CD4-positive, alpha-beta T cell (primary cell): ENCODE measurements at places on chromosomes 5 and 9.

- H3K27me3 ChIP-seq = no peaks in the 10 kb centered on the region
- H3K4me1 ChIP-seq = no peaks in the 10 kb centered on the region
- no peak for DNase-seq
- H3K36me3 ChIP-seq = no peaks in the 10 kb centered on the region
- H3K27ac ChIP-seq = no peak overlapping the region
Observed at GRCh38 chr5:79955356-79955895, 35.6 kb downstream of the MTX3 start.

DNA sequence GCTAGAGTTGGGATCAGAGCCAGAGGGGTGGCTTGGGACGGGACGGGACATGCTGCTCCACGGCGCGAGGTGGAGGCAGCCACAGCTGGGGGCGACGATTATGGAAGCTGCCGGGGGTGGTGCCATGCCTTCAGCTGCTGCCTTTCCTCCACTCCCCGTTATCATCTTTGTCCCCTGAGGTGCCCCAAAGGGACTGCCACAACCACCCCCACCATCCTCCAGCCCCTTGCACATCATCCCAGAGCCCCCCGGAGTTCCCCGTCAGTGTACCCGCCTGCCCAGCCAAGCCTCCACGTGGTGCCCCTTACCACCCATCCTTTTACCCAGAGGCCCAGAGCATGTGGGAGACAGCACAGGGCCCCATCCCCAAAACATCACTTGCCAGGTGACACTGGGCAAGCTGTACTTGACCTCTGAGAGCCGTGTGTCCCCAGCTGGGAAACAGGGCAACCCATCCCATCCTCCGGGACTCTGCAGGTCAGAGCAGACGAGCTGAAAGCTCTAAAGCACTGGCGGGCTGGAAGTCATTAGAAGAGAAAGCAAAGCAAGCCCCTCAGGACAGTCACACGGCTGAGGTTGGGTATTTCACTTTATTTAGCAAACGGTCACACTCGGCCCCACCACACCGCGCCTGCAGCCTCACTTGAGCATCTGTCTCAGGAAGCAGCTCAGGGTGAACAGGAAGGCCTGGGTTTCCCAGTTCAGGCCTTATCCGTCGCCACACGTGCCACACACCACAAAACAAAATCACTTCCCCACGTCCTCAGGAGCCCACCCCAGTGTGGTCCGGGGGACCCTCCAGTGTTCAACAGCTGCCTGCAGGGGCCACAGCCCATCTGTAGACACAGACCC, 19.5 kb upstream of the MXD3 start:
- peaks cover 67% of the 10 kb centered on the region for H3K36me3 ChIP-seq
- no peaks in the 10 kb centered on the region for H3K27me3 ChIP-seq
- no peak for DNase-seq

GRCh38 chr5:60856066-60856465, 12.0 kb upstream of the ELOVL7 start:
- H3K27ac ChIP-seq = no peak overlapping the region
- H3K4me3 ChIP-seq = no peak overlapping the region
- DNase-seq = no peak

DNA sequence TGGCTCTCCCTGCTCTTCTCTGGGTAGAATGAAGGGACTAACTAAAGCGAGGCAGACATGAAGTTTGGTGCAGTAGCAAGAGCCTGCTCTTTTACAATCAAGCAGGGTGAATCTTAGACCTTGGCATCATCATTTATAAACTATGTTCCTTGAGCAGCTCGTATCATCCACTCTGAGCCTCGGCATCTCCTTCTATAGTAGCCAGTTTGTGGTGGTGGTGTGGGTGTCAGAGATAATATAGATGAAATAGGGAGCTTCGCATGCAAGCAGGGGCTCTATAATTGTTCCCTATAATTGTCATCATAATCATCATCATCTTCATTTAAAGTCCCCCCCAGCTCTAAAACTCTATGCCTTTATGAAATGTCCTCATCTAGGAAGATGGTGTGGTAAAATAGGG, 72.5 kb upstream of the SAP30L start:
- no peak overlapping the region for H3K27ac ChIP-seq
- H3K4me3 ChIP-seq = no peak overlapping the region
- no peak for DNase-seq
- no peaks in the 10 kb centered on the region for H3K4me1 ChIP-seq

- peaks cover 21% of the 10 kb centered on the region for H3K4me1 ChIP-seq
- DNase-seq = no peak
- H3K27me3 ChIP-seq = no peaks in the 10 kb centered on the region
- H3K36me3 ChIP-seq = no peaks in the 10 kb centered on the region
- no peak overlapping the region for H3K4me3 ChIP-seq
- peak overlapping the region; percentile 10 for H3K27ac ChIP-seq
Observed at GRCh38 chr5:55021410-55021809, 2.6 kb upstream of the GZMK start.

- no peaks in the 10 kb centered on the region for H3K27me3 ChIP-seq
- no peak overlapping the region for H3K27ac ChIP-seq
Observed at GRCh38 chr5:109558364-109558763, 131.4 kb upstream of the MAN2A1 start.

GRCh38 chr5:1543398-1544293, 19.9 kb upstream of the LPCAT1 start:
- no peaks in the 10 kb centered on the region for H3K27me3 ChIP-seq
- H3K36me3 ChIP-seq = no peaks in the 10 kb centered on the region
- no peaks in the 10 kb centered on the region for H3K4me1 ChIP-seq
- DNase-seq = no peak
- H3K4me3 ChIP-seq = no peak overlapping the region
- no peak overlapping the region for H3K27ac ChIP-seq

- H3K4me1 ChIP-seq = no peaks in the 10 kb centered on the region
- DNase-seq = no peak
- H3K27ac ChIP-seq = no peak overlapping the region
- no peaks in the 10 kb centered on the region for H3K27me3 ChIP-seq
Observed at GRCh38 chr9:23492126-23493002, 333.7 kb downstream of the ELAVL2 start.

DNA sequence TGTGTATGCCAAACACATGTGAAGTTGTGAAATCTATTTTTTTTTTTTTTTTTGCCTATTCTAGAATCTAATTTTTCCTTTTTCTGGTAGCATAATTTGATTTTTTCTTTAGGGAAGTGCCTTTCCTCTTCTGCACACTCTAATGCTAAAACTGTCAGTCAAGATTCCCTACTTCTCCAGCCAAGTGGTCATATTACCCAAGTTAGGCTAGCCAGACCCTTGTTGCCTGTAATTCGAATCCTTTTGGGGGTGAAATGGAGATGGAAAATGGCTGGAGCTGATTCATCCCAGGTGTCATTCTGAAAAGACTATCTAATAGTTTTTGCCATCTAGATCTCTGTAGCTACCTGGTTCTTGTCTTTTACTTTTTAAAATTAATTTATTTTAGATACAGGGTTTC, 24.8 kb upstream of the UBAP1 start:
- DNase-seq = no peak
- no peaks in the 10 kb centered on the region for H3K27me3 ChIP-seq
- no peak overlapping the region for H3K4me3 ChIP-seq

DNA sequence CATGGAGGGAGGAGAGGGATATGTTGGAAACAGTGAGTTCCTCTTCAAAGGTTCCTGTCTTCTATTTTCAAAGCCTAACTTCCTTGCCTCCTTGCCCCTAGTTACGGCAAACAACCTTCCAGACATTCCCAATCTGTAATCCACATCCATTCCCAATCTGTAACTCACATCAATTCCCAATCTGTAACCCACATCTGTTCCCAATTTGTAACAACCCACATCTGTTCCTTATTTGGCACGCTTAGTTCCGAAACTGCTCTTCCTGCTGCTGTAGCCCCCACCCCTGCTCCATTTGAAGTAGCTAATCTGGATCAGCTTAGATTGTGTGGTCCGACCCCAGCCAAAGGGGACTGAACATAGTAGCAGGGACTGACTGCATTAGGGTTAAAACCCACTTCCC, 23.9 kb upstream of the IDNK start:
- H3K27ac ChIP-seq = no peak overlapping the region
- no peak overlapping the region for H3K4me3 ChIP-seq
- no peaks in the 10 kb centered on the region for H3K27me3 ChIP-seq
- H3K4me1 ChIP-seq = no peaks in the 10 kb centered on the region
- no peak for DNase-seq

DNA sequence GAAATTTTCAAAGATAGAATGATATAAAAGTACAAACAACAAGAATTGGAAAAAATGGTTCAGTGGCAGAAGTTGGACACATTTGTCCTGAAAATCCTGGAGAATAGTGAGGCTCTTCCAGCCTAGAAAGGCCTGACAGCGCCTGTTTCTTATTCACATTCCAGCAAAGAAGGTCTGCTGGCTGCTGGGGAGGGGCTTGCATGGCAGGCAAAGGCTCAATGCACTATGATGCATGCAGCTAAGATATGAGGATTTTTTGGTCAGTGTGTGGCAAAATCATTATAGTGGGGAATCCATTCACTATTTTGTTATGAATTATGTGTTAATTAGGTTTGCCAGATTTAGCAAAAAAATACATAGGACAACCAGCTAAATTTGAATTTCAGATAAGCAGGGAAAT, 243.9 kb upstream of the SLC30A5 start:
- no peak for DNase-seq
- H3K27me3 ChIP-seq = no peaks in the 10 kb centered on the region
- H3K4me3 ChIP-seq = no peak overlapping the region
- no peaks in the 10 kb centered on the region for H3K36me3 ChIP-seq

DNA sequence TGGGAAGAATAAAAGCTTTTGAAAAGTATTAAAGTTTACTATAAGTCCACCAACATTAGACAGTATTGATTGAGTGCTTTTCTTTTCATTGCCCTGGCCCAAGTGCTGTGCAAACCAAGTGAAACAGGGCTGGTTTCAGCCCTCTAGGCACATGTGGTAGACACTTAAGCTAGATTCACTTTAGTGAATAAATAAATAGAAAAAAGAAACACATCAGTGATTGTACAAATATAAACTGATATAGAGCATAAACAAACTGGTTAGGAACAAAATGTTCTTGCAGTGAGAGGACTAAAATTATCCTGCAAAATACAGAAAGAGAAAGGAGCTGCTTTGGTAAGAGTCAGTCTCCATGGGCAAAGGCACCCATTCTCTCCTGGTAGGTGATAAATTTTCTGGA, 29.7 kb downstream of the ACTBL2 start:
- H3K27me3 ChIP-seq = no peaks in the 10 kb centered on the region
- peaks cover 9% of the 10 kb centered on the region for H3K4me1 ChIP-seq
- DNase-seq = no peak
- H3K36me3 ChIP-seq = no peaks in the 10 kb centered on the region
- no peak overlapping the region for H3K4me3 ChIP-seq
- no peak overlapping the region for H3K27ac ChIP-seq
